RKO (cell line): ENCODE measurements at places on chromosomes 7 and 10.

- DNase-seq, result peak; percentile 46
These were observed 33.9 kb upstream of the TSPAN13 start for GRCh38 chr7:16719699-16720098.

- DNase-seq, result no peak
These were observed 206.1 kb upstream of the PHYHIPL start for GRCh38 chr10:58970160-58970915.

DNA sequence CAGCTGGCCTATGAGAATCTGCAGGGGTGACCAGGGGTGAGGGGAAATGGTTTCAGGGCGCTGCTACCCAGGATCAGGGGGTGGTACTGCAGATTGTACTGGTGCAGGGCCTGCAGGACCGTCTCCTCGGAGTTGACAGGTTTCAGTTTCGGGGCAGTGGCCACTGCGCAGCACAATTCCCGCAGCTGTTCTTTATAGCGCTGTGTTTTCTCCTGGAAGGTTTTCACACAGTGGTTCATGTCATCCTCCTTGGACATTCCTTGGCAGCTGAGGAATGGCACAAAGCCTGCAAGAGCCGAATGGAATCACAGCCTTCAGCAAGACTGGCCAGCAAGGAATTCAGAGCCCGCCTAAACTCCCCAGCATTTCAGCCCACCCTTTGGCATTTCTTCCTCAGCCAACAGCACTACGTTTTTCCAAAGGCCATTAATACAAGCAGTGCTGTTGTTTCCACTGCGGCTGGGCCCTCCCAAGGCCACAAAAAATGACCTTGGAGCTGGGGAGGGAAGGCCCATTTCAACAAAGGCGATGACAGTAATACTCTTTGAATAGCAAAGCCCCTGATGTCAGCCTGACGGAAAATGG, 44.9 kb downstream of the PNLIPRP2 start:
- DNase-seq, result no peak

GRCh38 chr10:59372543-59372942, 10.2 kb upstream of the FAM13C start:
- DNase-seq, result no peak
